ENCODE measurements at places on chromosomes 2 and 18. TPM values are rescaled to one million over a fixed set of nuclear protein-coding genes. Genes with fewer than 3 reads are reported as not detected.

GRCh38 chr2:101976891-101977290 lies 14.9 kb upstream of the IL1R2 start:
- H3K36me3 ChIP-seq, result no peaks in the 10 kb centered on the region
- no peaks in the 10 kb centered on the region for H3K4me1 ChIP-seq
- no peak for DNase-seq
- H3K27ac ChIP-seq, result no peak overlapping the region

GRCh38 chr2:205725059-205725458 lies 42.8 kb downstream of the NRP2 start:
- peaks cover 11% of the 10 kb centered on the region for H3K4me1 ChIP-seq
- H3K36me3 ChIP-seq, result peaks cover 76% of the 10 kb centered on the region
- no peak overlapping the region for H3K27ac ChIP-seq
- H3K4me3 ChIP-seq, result no peak overlapping the region
- DNase-seq, result no peak

DNA sequence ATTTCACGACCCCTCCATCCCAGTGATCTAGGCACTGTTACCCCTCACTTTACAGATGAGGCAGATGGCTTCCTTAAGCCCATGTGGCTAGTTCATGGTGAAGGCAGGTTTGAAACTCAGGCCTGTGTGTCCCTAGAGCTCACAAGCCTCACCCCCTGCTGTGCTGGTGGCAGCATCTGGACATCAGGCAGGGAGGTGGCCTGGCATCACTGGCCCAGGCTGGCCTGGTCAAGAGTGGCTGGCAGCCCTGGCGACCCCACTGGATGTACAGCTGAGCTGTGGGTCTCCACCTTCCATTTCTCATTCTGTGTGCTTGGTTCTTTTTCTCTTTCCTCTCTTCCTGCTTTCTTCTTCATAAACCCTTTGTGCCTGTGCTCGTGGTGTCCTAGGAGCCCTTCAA lies 56.3 kb downstream of the BOLA3 start:
- no peak overlapping the region for H3K27ac ChIP-seq
- no peak overlapping the region for H3K4me3 ChIP-seq

- peaks cover 47% of the 10 kb centered on the region for H3K36me3 ChIP-seq
- no peaks in the 10 kb centered on the region for H3K27me3 ChIP-seq
- no peaks in the 10 kb centered on the region for H3K4me1 ChIP-seq
- DNase-seq, result no peak
- H3K4me3 ChIP-seq, result no peak overlapping the region
- H3K27ac ChIP-seq, result no peak overlapping the region
Observed at GRCh38 chr2:188993247-188993646, 19.1 kb downstream of the COL3A1 start.

- H3K27me3 ChIP-seq, result no peaks in the 10 kb centered on the region
- no peaks in the 10 kb centered on the region for H3K4me1 ChIP-seq
- H3K4me3 ChIP-seq, result no peak overlapping the region
- no peak for DNase-seq
- no peak overlapping the region for H3K27ac ChIP-seq
- H3K36me3 ChIP-seq, result no peaks in the 10 kb centered on the region
Observed at GRCh38 chr18:54740136-54740846, 88.0 kb upstream of the RAB27B start.

GRCh38 chr2:170548304-170548703 lies 166.8 kb upstream of the SP5 start:
- DNase-seq, result no peak
- H3K27ac ChIP-seq, result no peak overlapping the region
- H3K36me3 ChIP-seq, result no peaks in the 10 kb centered on the region
- no peak overlapping the region for H3K4me3 ChIP-seq
- no peaks in the 10 kb centered on the region for H3K4me1 ChIP-seq
- H3K27me3 ChIP-seq, result no peaks in the 10 kb centered on the region

- no peak for DNase-seq
- no peaks in the 10 kb centered on the region for H3K36me3 ChIP-seq
- no peak overlapping the region for H3K27ac ChIP-seq
- H3K27me3 ChIP-seq, result no peaks in the 10 kb centered on the region
- H3K4me3 ChIP-seq, result no peak overlapping the region
- no peaks in the 10 kb centered on the region for H3K4me1 ChIP-seq
Observed at GRCh38 chr2:109045505-109045904, 56.5 kb upstream of the EDAR start.

The CDK15 gene
- 4.5 TPM for total RNA-seq

The ZFP36L2 gene
- 136 TPM for total RNA-seq

The DNAJC27 gene
- total RNA-seq, result 5.0 TPM

Measured in lower lobe of right lung (tissue), 2 donors.